ENCODE measurements at places on chromosomes 3 and 15. TPM values are rescaled to one million over a fixed set of nuclear protein-coding genes. Genes with fewer than 3 reads are reported as not detected.

ST8SIA2 gene
- total RNA-seq: 0.48 TPM

CASR gene
- not detected for total RNA-seq

LDHAL6B gene
- not detected for total RNA-seq

GNAT1 gene
- total RNA-seq: 0.25 TPM

DOCK3 gene
- 0.38 TPM for total RNA-seq

PRR23B gene
- not detected for total RNA-seq

FBXO40 gene
- total RNA-seq: not detected

PLSCR4 gene
- 9.8 TPM for total RNA-seq

SRGAP3 gene
- 1.4 TPM for total RNA-seq

ARHGAP31 gene
- 0.89 TPM for total RNA-seq

AHSG gene
- not detected for total RNA-seq

TAGLN3 gene
- total RNA-seq: 0.05 TPM

PPP1R14D gene
- total RNA-seq: not detected

NRROS gene
- not detected for total RNA-seq

RPUSD2 gene
- total RNA-seq: 12.8 TPM

CLDN18 gene
- not detected for total RNA-seq

FSIP1 gene
- total RNA-seq: 1.4 TPM

ST3GAL6 gene
- total RNA-seq: 0.68 TPM

RFTN1 gene
- total RNA-seq: 3.3 TPM

VGLL4 gene
- 35.0 TPM for total RNA-seq

MORC1 gene
- total RNA-seq: not detected

CACNA2D3 gene
- total RNA-seq: 0.15 TPM

CYP11A1 gene
- not detected for total RNA-seq

C15orf62 gene
- total RNA-seq: 0.03 TPM

MRAS gene
- 8.2 TPM for total RNA-seq

RYK gene
- total RNA-seq: 27.1 TPM

POLR2H gene
- total RNA-seq: 73.9 TPM

IL5RA gene
- total RNA-seq: not detected

PRC1 gene
- 247 TPM for total RNA-seq

CGNL1 gene
- 0.55 TPM for total RNA-seq

CTXN2 gene
- not detected for total RNA-seq

CX3CR1 gene
- 0.06 TPM for total RNA-seq

IGSF10 gene
- 0.32 TPM for total RNA-seq

All from A549 treated with AZD2906 at 1 μM for 4 hours (cell line).